Omental fat pad (tissue), 4 donors: ENCODE measurements at places on chromosomes 7 and 10.

- no peak for DNase-seq
Measured at GRCh38 chr10:16521311-16522016, at the start of gene C1QL3. Gene C1QL3, minus strand, starts transcription at chr10:16521879. Its CDS starts 814 bp downstream, at chr10:16521065.

DNA sequence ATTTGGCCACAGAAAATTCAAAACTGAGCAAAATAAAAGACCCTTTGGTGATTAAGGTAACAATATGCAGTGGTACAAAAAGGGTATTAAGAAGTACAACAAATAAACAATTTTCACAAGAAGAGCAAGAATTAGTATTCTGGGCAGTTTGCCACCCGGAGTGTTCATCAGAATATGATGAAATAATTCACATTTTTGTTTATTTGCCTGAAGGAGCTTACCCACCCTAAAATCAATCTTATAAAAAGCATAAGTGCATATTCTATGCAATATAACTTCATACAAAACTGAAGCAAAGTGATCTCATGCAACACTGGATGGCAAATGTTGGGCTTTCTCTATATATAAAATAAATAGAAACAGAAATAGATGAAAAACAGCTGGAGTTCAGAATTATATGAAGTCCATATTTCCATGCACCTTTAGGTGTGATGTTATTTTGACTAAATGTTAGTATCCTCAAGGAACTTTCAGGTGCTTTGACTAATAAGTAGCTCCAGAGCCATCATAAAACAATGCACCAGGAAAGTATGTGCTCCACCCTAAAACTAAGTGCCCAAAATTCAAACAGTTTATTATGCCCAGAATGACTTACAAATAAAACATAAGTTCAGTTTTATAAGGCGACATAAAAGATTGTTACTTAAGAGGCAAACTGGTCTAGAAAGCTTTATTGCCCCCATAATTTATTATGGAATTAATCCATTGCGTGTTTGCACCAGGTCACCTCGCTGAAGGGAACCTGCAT is 474.3 kb downstream of the SEMA3D start:
- DNase-seq: no peak

DNA sequence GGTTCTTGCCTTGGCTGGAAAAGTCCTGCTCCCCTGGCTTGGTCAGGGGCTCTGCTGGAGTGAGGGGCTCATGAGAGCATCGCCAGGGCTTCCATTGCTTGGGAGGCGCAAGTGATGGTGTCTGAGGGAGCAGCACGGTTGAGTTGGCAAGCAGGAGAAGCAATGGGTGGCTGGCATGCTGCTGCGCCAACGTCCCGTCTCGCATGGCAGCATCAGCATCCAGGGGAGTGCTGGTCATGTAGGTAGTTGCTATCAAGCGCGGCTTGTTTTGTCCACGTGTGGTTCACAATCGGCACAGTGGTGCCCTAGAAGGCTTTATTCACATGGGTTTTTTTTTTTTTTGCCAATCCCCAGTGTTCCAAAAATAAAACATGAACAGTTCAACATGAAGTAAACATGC is 3.8 kb downstream of the PYROXD2 start:
- no peak for DNase-seq

GRCh38 chr10:116184512-116184794 is 88.6 kb downstream of the GFRA1 start:
- no peak for DNase-seq

DNA sequence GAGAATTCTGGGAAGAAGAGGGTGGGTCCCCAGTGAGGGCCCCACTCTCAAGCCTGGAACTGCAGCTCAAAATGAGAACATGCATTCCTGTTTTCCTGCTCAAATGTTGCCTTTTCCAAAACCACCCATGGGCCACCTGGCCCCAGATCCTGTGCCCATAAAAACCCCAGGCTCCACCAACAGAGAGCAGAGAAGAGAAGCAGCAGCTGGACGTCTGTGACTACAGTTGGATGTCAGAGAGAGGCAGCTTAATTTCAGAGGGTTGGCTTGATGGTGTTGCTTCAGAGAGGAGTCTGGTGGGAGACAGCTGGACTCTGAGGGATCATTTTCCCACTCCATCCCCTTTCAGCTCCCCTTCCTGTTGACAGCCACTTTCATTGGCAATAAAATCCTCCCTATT is 256.4 kb downstream of the FZD1 start:
- no peak for DNase-seq

GRCh38 chr10:61973169-61973568 is 71.7 kb downstream of the ARID5B start:
- DNase-seq: no peak

GRCh38 chr10:80532571-80532970 is 5.1 kb upstream of the SH2D4B start:
- DNase-seq: no peak

DNA sequence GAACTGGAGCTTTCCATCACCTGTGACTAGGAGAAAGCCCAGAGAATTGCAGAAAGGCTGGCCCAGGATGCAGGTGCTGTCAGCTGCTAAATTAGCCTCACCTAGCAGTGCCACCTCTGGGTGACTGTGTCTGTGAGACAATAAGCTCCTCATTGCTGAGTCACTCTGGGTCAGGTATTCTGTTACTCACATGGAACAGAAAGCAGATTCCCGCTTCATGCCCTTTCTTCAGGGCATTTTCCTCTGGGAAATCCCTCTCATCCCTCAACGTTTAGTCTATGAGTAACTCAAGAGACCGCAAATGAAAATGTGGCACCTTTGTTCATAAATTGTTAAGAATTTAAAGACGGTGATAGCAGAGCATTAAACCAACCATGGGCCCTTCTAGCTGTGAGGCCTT is 184.0 kb downstream of the ADAM12 start:
- no peak for DNase-seq

GRCh38 chr10:97328646-97329453 is 5.7 kb downstream of the FRAT2 start:
- DNase-seq: no peak

DNA sequence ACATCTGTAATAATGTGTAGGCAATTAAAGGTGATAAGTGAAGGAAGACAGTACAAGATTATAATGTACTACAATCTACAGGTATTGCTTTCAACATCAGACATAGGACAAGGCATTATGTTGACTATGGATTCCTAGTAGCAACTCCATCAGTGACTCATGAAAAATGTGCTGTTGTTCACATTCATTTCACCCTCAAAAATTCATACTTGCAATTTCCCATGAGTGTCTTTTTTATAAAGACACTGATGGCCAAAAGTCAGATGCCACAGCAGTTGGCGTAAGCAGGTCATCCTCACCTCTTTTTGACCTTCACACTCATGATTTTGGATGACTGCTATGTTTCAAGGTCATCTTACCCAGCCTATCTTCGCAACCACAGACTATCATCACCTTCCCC is 100.0 kb upstream of the AMPH start:
- DNase-seq: no peak

- no peak for DNase-seq
Measured at GRCh38 chr7:53719122-53719521, 683.7 kb downstream of the POM121L12 start.

GRCh38 chr7:15018981-15019380 is 116.4 kb upstream of the DGKB start:
- DNase-seq: no peak

DNA sequence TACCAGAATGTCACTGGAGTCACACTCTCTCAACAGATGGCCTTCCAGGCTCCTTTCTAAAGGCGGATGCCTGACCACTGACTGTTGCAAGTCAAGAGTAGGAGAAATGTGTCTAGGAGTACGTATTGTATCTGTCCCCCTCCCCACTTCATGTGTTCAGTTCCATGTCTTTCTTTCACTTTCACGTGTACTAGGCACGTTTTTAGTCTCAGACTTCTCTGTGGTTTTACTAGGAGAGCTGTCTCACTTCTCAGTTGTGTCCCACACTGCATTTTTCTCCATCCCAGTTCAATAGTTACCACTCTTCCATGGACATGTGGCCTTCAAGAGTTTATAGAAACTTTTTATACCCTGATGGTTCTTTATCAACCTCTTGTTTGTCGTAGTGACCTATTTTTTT is 893.0 kb downstream of the NRG3 start:
- no peak for DNase-seq

DNA sequence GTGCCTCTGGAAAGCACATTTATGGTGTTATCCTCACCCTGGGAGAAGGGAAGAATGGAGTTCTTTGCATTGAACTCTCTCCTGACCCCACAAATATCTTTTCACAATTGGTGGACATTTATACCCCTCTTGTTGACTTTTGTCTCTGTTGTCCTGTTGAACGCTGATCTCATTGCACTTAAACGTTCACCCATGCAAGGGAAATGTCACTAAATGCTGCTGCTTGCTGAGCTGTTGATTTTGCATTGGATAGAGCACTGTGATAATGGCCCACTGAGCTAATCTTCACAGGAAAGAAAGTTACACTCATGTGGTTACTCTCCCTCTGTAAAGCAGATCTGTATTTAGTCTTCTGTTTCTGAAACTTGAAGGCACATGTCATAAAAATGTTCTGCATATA is 133.4 kb downstream of the FZD1 start:
- no peak for DNase-seq

- no peak for DNase-seq
Measured at GRCh38 chr7:70647801-70648498, 484.0 kb upstream of the GALNT17 start.

DNA sequence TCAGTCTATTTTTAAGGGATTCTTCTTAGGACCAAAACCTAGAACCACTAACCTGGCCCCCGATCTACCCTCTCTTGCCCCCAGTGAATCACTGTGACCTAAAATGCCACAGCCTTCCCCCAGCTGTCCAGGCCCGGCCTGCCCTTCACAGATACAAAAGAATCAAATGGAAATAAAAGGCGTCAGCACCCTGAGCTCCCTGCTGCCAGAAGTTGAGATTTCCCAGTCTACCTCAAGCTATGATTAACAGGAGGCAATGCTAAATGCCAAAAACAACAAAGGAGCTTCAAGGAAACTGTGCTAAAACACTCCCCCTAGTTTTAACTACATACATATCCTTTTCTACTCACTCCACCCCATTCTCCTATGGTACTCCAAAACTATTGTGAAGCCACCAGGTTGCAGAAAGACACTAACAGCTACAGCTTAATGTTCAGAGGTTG is 67.8 kb downstream of the GSAP start:
- DNase-seq: no peak

- no peak for DNase-seq
Measured at GRCh38 chr7:146948703-146949102, 832.1 kb downstream of the CNTNAP2 start.

- DNase-seq: no peak
Measured at GRCh38 chr7:143514487-143514886, 36.8 kb downstream of the TAS2R41 start.

DNA sequence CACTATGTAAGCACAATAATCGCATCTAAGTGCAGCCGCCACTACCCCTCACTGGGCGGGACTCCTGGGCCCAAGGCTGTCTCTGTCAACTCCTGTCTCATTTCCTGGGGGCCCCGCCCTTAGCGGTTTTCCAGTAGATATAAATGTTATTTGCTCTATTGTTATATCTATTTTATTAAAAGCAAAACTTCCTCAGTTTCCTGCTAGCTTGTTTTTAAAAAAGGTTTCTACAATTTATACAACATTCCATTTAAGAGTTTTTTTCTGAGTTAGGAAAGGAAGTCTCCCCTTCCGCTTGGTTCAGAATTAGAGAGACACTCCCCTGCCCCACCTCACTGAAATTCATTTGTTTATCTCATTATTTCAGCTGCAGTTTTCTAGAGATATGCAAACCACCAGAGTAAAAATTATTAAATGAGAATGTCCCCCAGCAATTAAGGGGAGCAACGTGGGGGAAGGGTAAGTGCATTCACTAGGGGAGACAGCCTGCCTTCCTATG is 82.7 kb downstream of the RAMP3 start:
- no peak for DNase-seq

DNA sequence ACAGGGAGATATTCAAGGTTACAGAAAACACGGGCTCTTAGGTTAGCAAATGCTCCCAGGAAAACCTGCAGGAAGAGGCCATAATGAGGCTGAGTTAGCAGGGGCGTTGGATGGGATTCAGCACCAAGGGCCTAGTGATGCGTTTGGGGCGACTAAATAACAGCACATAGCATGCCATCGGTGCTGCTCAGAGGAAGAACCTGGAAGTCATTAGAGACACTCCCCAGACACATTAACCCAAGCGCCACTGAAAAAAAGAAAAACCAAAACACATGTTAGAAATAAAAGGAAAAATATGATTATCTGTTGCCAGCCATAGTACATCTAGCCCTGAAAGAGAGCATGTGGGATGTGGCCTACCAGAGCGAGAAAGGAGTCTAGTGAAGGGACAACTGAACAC is 28.8 kb upstream of the OPALIN start:
- no peak for DNase-seq

DNA sequence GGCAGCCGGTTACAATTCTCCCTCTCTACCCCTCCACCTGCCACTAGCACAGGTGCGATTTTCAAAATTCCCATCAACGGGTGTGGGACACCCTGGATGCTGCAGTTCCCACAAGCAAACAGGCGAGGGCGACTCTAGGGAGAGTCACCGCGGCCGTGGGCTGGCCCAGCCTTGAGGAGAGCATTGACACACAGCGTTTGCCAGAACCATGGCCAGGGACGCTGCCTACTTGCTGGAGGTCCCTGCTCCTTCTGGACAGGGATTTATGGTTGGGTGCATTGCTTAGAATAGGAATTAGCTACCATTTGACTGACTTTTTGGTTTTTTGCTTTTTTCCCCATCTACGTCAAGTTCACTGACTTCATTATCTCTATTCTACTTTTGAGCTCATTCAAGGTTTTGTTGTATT is 19.0 kb upstream of the CLDN4 start:
- peak; percentile 51 for DNase-seq

- no peak for DNase-seq
Measured at GRCh38 chr10:43253461-43254198, 13.2 kb downstream of the RASGEF1A start.

- no peak for DNase-seq
Measured at GRCh38 chr7:2471396-2471795, 4.8 kb downstream of the GRIFIN start.

DNA sequence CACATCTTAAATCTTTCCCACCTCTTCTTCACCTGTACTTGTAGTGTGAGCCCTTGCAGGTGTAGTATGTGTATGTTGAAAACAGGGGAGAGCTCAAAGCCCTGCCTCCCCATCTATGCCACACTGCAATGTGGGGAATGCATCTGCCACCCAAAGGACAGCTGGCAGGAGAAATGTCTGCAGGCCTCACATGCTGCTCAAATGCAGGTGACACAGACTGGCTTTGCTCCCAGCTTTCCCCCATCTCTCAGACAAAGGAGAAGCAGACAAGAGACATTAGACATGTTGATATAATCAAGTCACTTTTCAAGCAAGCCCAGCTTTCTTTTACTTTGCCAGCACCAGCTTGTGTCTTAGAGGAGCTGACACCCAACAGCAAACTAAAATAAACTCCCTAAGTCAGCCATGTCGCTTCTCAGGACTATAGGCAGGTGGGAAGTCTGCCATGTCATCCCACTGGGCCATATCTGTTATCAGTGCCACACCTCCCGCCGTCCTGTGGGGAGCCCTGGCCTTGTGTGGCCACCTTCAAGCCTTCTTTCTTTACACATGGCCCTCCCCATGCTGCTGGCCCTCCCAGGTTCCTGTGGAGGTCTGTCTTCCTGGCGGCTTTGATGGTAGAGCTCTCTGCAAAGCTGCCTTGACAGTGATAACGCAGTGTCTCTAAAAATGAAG is 102.1 kb downstream of the CXCL12 start:
- DNase-seq: no peak

GRCh38 chr7:37550872-37551271 is 102.2 kb upstream of the ELMO1 start:
- no peak for DNase-seq

GRCh38 chr7:151572136-151572535 is 52.4 kb upstream of the RHEB start:
- no peak for DNase-seq

GRCh38 chr10:80411267-80411668 is 2.9 kb downstream of the PRXL2A start:
- DNase-seq: no peak

GRCh38 chr7:144020340-144020739 is 20.2 kb downstream of the OR6B1 start:
- DNase-seq: no peak

GRCh38 chr10:60139798-60140566 is 233.6 kb upstream of the CCDC6 start:
- no peak for DNase-seq
